ENCODE measurements at places on chromosomes 6 and 20.

GRCh38 chr20:32823078-32823477 lies 3.3 kb downstream of the MAPRE1 start:
- peak; percentile 7 for DNase-seq

DNA sequence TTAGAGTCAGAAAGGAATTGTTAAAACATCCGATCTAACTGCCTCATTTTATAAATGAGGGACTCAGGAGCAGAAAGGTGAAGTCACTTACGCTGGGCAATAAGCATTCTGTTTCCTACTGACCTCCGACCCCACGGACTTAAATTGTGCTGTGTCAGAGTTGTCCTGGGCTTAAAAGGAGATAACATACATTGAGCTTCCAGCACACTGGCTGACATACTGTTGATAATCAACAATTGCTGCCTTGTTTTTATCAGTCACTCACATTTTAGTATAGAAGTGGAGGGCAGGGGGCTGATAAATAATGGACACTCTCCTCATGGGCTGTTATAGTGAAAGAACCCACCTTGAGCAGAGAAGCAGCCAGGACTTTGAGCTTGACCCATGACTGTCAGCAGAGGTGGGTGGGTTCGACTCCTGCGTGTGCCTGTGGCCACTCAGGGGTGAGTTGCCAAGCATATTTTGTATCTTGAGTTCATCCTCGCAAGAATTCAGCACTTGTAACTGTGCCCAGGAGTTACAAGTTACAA lies 166.5 kb upstream of the JARID2 start:
- DNase-seq, result no peak

DNA sequence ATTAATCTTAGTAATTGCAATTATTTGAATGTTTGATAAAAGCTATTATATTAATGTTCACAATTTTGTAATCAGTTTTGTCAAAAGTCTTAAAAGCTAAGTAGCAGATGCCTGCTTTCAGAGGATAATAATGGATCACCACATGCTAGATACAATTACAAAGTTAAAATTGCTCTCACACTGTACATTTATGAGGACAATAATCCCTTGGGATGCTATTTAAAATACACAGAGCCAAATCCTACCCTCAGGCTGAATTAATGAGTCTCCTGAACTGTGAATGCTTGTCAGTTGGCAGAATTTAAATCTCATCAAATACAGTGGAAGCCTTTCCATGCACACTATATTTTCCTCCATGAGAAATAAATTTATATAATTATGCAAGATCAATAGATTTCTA lies 153.3 kb upstream of the SYNCRIP start:
- no peak for DNase-seq

GRCh38 chr20:7516621-7517111 lies 423.6 kb downstream of the HAO1 start:
- DNase-seq, result no peak

- DNase-seq, result no peak
Observed at GRCh38 chr6:135830452-135830881, 21.0 kb upstream of the PDE7B start.

GRCh38 chr6:40425192-40425919 lies 161.8 kb downstream of the LRFN2 start:
- DNase-seq, result no peak

- DNase-seq, result no peak
Observed at GRCh38 chr20:56420940-56421688, 9.1 kb downstream of the CASS4 start.

- no peak for DNase-seq
Observed at GRCh38 chr6:138250053-138250452, 31.8 kb upstream of the PBOV1 start.

DNA sequence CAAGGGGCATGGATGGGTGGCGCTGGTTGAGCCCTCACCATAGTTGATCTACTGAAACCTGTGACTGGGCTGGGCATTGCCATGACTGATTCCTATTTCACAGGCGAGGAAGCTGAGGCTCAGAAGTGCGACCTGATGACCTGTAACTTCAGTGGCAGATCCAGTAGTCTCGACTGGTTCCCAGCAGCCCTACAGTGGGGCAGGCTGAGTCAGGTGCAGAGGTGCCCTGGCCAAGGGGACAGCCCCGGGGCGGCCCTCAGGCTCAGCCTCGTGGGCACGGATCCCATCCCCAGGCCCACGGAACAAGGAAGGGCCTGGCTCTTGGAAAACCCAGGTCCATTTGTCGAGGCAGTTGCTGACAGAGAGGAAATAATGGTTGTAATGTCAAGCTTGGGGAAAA lies 283.0 kb downstream of the CDH4 start:
- DNase-seq, result no peak

DNA sequence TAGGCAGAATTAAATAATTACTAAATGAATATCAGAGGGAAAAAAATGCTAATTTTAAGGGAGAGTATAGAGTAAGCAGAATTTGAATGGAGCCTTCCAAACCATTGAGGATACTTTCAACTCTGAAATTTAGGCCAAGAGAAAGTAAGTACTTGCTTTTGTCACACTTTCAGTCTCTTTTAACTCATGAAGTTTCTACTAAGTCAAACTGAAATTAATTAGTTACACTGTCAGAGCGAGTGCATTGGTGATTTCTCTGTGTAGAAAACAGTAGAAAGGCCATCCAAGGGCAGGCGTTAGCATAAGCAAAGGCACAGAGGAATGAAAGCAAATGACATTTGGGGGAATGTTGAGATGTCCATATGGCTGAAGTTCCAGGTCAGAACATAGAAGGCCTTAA lies 92.9 kb downstream of the PLEKHG1 start:
- no peak for DNase-seq

- DNase-seq, result no peak
Observed at GRCh38 chr6:170437719-170438401, 115.2 kb downstream of the PSMB1 start.

DNA sequence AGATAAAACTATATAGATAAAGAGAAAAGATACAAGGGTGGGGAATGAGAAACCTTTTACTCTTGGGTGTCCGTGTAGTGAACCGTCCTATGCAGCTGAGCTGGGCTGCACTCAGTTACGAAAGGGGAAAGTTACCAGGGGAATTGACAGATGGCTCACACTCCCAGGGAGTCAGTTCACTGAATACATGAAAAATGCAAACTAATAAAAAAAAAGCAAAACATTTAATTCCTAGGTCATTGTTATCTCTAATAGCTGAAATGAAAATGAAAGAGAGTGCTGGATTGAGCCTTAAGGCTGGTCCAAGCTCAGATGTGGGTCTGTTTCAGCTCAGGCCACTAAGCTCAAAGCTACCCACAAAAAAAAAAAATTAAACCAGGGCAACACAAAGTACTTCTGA lies 138.0 kb downstream of the THBS2 start:
- DNase-seq, result no peak

GRCh38 chr6:105519954-105520353 lies 117.1 kb upstream of the PREP start:
- DNase-seq, result no peak

DNA sequence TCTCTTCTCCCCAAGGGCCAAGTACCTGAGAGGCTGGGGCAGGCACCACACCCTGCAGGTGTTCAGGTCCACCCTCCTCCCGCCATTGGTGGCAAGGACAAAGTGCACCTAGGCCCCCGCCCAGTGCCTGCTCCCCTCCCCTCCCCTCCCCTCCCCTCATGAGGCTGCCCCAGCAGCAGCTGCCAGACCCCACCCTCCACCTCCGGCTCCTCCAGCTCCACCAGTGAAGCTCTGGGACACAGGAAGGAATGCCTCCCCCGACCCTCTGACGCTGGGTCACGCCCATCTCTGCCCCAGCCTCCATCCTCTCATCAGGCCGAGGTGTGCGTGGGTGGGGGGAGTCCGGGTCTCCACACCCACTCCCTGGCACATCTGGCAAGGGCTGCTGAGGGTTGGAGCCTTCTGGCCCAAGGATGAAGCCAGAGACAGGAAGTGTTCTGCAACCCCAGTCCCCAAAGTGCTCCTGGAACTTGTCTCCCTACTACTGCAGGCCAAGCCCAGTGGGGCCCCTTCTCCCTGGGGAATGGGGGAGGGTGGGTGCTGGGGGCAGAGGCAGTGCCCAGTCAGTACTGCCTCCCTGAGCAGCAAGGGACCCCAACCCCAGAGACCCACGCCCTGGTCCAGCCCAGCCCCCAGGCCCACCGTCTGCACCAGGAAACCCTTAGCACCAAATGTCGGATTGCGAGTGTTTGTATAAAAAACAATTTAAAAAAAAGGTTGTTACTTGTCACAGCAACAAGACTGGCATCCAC lies 1.6 kb upstream of the UCKL1 start:
- DNase-seq, result no peak

DNA sequence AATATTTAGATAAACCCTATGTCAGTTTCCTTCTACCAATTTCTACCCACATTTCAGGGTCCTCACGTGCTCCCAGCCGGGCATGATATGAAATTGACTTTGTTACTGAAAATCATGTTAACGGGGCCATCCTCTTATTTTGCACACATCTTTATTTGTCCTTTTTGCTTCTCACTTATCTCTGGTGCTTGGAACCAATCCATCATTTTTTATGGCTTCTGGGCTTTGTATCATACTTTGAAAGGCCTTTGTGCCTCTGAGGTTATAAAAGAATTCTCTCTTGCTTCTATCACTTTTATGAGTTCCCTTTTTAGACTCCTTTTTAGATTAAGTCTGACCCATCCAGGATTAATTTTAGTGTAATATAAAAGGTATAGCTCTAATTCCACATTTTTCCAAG lies 117.1 kb upstream of the PRND start:
- no peak for DNase-seq

DNA sequence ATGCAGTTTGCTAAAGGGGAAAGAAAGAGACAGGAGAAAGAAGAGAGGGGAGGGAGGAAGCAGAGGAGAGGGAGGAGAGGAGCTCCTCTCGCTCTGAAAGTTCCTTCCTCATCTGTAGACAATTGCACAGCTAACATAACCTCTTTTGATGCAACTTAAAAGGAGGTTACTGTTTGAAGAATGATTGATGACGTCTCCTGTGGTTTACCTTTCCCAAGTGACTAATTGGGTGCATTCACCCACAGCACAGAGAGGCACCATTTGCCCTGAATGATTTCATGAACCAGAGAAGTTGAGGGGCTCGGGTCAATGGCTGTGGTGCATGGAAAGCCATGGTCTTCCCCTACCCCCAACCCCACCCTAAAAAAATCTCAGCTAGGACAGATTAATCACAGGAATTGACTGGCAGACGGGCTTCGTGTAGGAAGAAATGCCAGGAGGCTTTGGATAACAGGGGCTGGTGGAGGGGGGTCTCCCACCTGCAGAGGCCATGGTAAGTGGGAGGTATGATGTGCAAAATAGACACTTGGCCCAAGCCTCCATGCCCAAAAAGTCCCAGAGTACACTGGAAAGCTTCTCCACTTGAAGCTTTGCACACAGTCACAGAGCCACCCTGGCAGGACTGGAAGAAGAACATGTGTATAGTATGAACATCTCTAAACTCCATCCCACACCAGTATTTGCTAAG lies 213.7 kb downstream of the ANKRD60 start:
- DNase-seq, result no peak

DNA sequence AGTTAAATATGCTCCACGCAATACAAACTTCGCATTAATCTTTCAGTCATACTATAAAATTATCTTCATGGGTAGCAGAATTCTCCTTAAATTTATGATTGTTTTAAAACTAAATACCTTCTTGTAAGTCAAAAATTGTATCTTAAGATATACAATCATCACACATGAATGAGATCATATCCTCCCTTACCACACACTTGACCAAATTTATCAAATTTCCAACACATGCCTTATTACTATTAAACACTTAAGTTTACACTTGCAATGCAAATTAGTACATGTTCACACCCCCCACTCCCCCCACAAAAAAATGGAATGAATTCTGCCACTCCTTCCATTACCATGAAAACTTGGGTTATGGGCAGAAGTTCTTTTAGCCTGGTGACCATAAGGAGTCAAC lies 13.8 kb downstream of the RANBP9 start:
- no peak for DNase-seq

DNA sequence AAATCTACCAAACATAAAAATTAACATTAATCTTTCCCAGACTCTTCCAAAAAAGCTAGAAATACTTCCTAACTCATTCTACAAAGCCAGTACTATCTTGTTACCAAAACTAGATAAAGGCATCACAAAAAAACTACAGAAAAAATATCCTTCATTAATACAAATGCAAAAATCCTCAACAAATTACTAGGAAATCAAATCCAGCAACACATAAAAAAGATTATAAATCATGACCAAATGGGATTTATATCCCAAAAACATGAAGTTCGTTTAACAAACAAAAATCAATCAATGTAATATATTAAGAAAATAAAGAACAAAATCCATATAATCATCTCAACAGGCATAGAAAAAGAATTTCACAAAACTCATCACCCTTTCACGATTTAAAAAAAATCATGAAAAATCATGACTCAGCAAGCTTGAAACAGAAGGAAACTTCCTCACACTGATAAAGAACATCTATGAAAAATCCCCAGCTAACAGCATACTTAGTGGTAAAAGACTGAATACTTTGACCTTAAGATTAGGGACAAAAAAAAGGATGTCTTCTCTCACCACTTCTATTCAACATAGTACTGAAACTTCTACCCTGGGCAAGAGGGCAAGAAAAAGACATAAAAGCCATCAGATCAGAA lies 43.2 kb downstream of the RANBP9 start:
- no peak for DNase-seq

- DNase-seq, result no peak
Observed at GRCh38 chr6:11413117-11413687, 124.3 kb upstream of the TMEM170B start.

GRCh38 chr6:146302994-146303393 lies 240.6 kb upstream of the RAB32 start:
- DNase-seq, result no peak

- no peak for DNase-seq
Observed at GRCh38 chr6:156508923-156509322, 268.3 kb upstream of the ARID1B start.

- DNase-seq, result no peak
Observed at GRCh38 chr20:58622671-58623578, 28.2 kb upstream of the STX16 start.

DNA sequence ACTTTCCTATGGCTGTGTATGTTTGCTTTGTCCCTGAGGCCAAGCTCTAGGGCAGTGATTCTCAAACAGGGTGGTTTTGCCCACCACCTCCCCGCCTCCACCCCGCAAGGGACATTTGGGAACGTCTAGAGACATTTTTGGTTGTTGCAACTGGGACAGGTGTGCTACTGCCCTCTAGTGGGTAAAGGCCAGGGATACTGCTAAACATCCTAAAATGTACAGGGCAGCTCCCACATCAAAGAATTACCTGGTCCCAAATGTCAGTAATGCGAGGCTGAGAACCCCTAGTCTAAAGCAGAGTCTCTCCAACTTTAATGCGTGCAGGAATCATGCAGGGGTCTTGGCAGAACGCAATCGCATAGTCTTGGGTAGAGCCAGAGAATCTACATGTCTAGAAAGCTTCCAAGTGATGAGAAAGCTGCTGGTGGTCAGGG lies 5.1 kb downstream of the KCNS1 start:
- peak; percentile 45 for DNase-seq

GRCh38 chr6:36616893-36617521 lies 22.8 kb downstream of the SRSF3 start:
- no peak for DNase-seq

Measured in activated T-cell treated with anti-CD3 and anti-CD28 coated beads for 24 hours (primary cell).